ENCODE measurements at places on chromosomes 3 and 15. TPM values are rescaled to one million over a fixed set of nuclear protein-coding genes. Genes with fewer than 3 reads are reported as not detected.

MOBP gene
- not detected for total RNA-seq

ADPRH gene
- 0.46 TPM for total RNA-seq

PLA2G4D gene
- not detected for total RNA-seq

PRR20G gene
- total RNA-seq: not detected
